ENCODE measurements at places on chromosomes 5 and 9. TPM values are rescaled to one million over a fixed set of nuclear protein-coding genes. Genes with fewer than 3 reads are reported as not detected.
A peak's percentile ranks its signal among the peaks of the same experiment; 100 is the strongest.

DNA sequence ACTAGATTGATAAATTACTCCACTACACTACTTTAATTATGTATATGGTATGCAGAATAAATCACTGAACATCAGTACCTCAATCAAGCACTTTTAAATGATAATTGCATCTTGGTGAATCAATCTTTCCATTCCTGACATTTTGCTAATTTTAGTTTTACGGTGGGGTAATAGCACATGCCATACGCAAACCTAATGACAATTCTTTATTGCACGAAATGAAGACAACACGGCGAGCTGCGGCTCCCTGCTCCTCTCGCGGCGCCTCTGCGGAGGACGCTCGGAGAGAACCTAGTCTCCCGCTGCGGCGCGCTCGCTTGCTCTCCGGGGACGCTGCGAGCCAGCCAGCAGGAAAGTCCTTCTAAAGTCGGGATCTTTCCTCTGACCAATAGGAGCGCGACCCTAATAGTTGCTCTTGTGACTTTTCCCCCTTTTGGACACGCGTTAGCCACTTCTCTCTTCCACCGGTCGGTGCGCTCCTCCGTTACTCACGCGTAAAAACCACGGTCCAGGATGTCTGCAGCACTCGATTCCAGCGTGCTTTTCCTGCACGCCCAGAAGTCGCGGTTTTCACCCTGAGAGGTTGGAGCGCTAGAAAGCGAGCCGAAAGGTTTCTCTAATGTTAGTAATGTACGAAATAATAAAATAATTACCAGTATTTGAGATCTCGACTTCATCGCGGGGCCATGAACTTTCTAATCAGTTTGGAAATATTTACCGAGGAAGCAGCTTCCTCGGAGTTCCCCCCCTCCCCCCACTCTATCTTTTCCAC, 1.0 kb upstream of the MEF2C start:
- DNase-seq, result peak; percentile 70

DNA sequence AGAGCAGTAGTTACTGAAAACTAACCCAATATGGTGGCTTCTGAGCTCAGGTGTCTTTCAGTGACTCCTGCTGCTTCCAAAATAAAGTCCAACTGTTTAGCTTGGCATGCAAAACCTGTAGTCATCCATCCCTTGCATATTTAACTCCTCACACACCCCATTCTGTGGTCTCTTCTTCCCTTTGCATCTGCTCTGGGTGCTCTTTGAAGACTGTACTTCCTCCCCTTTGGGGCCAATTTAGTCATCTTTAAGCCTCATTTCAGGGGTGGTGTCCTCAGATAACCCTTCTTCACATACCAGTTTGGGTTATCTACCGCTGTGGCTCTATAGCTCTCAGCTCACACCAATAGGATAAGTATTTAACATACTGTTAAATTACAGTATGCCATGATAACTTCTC, 209.9 kb upstream of the DMRT1 start:
- no peak for DNase-seq

GRCh38 chr5:167916706-167917105, 374.7 kb upstream of the WWC1 start:
- DNase-seq, result no peak

- no peak for DNase-seq
Observed at GRCh38 chr9:111078391-111079038, 40.2 kb upstream of the LPAR1 start.

DNA sequence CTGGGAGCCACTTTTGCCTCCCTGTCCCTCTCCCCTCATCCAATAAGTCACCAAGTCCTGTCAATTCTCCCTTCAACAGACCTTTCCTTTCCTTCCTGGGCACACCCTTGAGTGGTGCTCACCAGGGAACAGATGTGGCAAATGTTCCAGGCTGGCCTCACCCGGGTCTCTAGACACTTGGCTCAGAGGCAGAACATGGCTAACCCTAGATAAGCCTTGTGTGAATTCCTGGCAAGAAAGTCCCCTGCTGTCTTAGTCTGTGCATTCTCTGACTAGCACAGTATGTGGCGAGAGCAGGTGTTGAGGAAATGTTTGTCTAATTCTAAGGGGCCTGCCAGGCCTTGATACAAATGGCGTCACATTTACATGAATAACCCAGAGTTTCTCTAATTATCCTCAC, 41.2 kb upstream of the PTGS1 start:
- DNase-seq, result no peak

- DNase-seq, result no peak
Observed at GRCh38 chr9:128765499-128765898, 6.2 kb downstream of the ZER1 start.

DNA sequence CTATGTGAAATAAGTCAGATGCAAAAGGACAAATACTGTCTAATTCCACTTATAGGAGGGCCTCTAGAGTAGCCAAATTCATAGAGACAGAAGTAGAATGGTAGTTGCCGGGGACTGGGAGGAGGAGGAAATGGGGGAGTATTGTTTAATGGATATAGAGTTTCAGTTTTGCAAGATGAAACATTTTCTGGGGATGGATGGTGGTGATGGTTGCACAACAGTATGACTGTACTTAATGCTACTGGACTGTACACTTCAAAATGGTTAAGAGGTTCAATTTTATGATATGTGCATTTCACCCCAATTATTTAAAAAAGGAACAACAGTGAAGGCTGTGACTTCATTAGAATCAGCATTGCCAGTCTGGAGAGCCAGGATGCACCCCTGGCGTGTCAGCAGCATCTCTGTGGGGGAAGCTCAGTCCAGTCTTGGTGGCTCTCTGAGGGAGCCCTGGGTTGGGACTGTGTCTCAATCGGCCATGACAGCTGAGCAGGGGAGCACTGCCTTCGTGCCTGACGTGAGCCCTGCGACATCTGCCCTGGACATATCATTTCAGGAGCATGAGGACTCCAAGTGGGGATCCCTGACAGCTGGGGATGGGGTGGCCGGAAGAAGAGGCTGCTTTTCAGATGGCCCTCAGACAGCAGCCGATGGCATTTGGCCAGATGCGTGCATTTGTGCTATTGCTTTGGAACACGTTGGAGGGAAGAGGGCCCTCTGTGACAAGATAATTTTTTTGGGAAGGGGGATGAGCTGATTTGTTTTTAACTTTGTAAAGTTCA, 130.8 kb upstream of the STC2 start:
- DNase-seq, result no peak

DNA sequence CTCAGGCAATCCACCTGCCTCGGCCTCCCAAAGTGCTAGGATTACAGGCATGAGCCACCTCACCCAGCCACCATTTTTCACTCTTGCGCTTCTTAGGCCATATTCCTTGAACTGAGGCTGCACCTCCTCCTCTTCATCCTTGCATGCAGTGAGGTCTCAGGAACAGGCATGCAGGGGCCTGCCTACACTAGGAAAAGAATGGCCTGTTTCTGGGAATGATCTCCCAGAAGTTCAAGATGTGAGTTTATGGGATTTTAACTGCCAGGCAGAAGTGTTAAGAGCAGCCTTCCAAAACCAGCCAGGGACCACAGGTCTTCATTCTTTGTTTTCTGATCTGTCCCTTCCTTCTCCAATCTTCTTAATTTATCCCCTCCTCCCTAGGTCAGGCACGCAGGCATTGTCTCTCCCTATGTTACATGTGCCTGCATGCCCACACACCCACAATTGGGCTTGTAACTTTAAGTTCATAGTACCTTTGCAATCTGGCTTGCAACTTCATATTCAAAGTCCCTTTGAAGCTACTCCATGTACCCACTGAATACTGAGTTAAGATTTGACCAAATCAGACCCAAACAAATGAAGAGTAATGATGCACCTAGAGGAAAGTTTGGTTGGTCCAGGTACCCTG, 10.5 kb upstream of the HSPA4 start:
- no peak for DNase-seq

GRCh38 chr5:33272288-33272687, 168.5 kb upstream of the TARS1 start:
- DNase-seq, result peak; percentile 95

GRCh38 chr9:122186777-122187470, 27.2 kb downstream of the MORN5 start:
- no peak for DNase-seq

DNA sequence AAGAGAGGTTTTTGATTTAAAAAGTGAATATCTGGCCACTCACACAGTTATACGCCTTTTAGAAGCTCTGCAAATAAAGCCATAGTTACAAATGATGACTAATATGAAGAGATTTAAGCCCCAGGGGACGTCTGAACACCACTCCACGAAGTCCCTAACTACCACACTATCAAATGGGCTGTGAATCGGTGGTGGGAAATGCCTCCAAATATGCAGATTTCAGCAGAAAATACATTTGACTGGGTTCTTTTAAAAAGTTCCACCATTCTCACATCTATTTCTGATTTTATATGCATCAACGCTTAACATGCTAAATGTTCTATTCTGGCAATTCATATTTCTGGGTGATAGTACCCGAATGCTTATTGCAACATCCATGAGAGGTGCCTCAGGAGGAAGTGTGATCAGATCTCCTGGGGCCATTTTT, 22.5 kb downstream of the TICAM2 start:
- no peak for DNase-seq

GRCh38 chr5:77080905-77081304, 6.2 kb downstream of the ZBED3 start:
- no peak for DNase-seq

GRCh38 chr5:135027266-135027696, 6.7 kb downstream of the PITX1 start:
- no peak for DNase-seq

GRCh38 chr5:38078161-38078560, 180.2 kb upstream of the EGFLAM start:
- no peak for DNase-seq

GRCh38 chr5:33146881-33147280, 293.9 kb upstream of the TARS1 start:
- no peak for DNase-seq

GRCh38 chr9:95644377-95644776, 127.6 kb upstream of the PTCH1 start:
- DNase-seq, result peak; percentile 37

DNA sequence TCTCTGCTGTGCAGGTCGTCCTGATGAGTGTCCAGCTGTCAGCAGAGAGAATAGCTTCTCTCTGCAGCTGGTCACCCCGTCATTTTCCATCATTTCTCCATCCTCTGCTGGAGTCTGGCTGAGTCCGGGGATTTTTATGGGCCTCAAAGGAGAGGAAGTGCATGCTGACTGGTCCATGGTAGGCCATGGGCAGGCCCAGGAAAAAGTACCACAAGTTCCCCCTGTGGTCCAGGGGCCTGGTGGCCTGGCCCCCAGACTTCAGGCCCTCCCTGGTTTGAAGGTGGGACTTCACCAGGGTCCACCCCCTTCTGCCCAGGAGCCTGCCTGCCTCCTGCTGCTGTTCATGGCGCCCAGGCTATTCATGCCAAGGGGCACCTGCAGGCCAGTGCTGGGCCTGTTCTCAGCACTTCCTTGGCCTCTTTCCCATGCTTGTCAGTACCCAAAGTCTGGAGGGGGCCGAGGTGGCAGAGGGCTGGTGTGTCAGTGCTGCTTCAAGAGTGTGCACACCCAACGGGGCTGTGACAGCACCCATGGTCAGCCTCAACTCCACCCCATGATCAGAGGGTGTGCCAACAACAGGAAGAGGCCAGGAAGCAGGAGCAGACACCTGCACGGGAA, 7.3 kb upstream of the MTMR12 start:
- no peak for DNase-seq

GRCh38 chr5:138770291-138770690, 17.1 kb downstream of the CTNNA1 start:
- DNase-seq, result peak; percentile 8

DNA sequence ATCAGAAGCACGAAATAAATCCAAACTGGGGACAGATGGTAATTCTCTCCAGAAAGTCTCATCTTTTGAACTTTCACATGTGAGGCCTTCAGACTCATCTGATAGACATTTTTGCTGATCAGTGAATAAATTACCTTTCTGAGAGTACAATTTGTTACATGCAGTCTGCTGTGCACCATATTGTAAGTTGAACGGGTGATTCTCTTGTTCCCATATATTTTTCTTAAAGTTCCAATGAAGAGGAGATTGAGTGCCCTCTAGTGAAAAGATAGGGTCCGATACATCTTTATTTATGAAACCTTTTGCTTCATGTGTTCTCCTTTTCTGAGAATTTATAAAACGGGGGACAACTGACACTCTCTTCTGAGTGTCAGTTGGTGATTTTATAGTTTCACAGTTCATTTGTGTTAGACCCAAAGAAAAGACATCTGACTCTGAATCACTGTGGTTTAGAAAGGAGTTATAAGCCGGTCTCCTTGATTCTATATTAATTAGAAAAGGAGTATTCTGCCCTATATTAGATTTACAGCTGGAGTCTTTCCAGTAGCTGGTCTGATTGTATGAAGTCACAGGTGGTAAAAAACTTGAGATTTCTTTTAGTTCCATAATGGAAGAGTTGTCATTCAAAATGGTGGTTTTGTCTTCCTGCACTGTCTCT, 30.4 kb downstream of the GNG10 start:
- peak; percentile 26 for DNase-seq

- DNase-seq, result no peak
Observed at GRCh38 chr5:82537687-82538306, 259.6 kb upstream of the RPS23 start.

GRCh38 chr9:21505425-21506179, 23.5 kb upstream of the IFNE start:
- peak; percentile 16 for DNase-seq

- DNase-seq, result no peak
Observed at GRCh38 chr9:104795082-104795481, 31.2 kb downstream of the NIPSNAP3B start.

- no peak for DNase-seq
Observed at GRCh38 chr5:137234973-137235943, 263.9 kb downstream of the SPOCK1 start.

DNA sequence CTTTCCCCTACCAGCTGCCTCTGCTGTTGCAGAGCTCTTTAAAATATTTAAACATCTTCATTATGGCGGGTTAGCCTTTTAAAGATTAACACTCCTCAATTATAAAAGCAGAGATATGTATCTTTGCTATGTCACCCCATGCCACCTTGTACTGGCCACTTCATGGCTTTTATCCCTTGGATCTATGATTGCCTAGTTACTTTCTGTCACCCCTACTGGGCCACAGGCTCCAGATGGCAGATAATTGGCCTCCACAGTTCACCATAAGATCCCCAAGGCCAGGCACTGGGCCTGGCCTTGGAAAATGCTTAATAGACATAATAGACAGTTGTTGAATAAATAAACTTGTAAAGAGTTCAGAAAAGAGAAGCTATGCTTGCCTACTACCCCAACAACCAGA, 142.0 kb upstream of the SHB start:
- DNase-seq, result no peak

Gene TMEM171
- total RNA-seq, result 1.4 TPM

Gene PCDHGC4
- total RNA-seq, result 0.89 TPM

Gene GABRP
- total RNA-seq, result 1.1 TPM

Gene RFESD
- 1.2 TPM for total RNA-seq

Gene NFIL3
- total RNA-seq, result 3.9 TPM

Gene PCDHGB3
- total RNA-seq, result 3.8 TPM

Gene EGFL7
- 330 TPM for total RNA-seq

Gene BARX1
- not detected for total RNA-seq

Gene BOD1
- 38.9 TPM for total RNA-seq

Gene CLIC3
- total RNA-seq, result not detected

Gene UGT3A1
- not detected for total RNA-seq

Gene DPH7
- 20.4 TPM for total RNA-seq

Gene TNC
- total RNA-seq, result 4.5 TPM

Gene TMOD1
- total RNA-seq, result 1.7 TPM

Gene TTC16
- total RNA-seq, result not detected

Gene CRB2
- total RNA-seq, result not detected

Gene SPATA31C2
- not detected for total RNA-seq

Gene ADAMTS13
- 1.0 TPM for total RNA-seq

Gene CD274
- 6.4 TPM for total RNA-seq

Gene PCDHGB2
- 0.64 TPM for total RNA-seq

Gene IFNA21
- total RNA-seq, result not detected

Gene AQP7
- total RNA-seq, result not detected

Gene SLC6A19
- total RNA-seq, result not detected
